ENCODE measurements at places on chromosomes 7 and 10. TPM values are rescaled to one million over a fixed set of nuclear protein-coding genes. Genes with fewer than 3 reads are reported as not detected.

The GAD2 gene
- total RNA-seq: not detected

- no peak for DNase-seq
Observed at GRCh38 chr10:94366382-94366781, 3.6 kb upstream of the NOC3L start.

- DNase-seq: no peak
Observed at GRCh38 chr10:31774299-31774900, 154.2 kb downstream of the ARHGAP12 start.

GRCh38 chr7:42074076-42074475, 162.9 kb downstream of the GLI3 start:
- no peak for DNase-seq

DNA sequence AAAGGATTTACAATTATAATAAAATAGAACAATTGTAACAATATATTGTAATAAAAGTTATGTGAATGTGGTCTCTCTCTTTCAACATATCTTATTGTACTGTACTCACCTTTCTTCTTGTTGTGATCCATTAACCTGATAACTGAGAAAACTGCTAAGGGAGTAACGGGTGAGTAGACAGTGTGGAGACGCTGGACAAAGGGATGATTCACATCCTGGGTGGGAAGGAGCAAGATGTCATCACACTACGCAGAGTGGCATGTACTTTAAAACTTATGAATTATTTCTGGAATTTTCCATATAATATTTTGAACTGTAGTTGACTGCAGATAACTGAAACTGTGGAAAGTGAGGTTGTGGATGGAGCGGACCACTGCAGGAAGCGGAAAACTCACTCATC, 91.2 kb upstream of the PLPP4 start:
- no peak for DNase-seq

DNA sequence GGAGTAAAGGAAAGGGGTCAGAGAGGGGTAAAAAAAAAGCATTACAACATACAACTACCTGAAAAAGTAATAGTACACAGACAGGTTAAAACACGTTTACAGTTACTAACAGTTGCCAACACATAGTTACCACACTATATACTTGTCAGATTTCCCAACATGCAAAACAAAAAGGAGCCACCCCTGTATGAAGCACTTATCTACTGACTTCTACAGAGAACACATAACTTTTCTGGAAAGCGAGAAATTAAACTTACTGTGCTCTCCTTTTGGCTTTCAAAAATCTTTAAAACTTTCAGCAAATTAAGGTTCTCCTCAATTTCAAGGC, 2.1 kb downstream of the ABI1 start:
- no peak for DNase-seq

GRCh38 chr10:70622981-70623844, 20.7 kb upstream of the PRF1 start:
- no peak for DNase-seq

DNA sequence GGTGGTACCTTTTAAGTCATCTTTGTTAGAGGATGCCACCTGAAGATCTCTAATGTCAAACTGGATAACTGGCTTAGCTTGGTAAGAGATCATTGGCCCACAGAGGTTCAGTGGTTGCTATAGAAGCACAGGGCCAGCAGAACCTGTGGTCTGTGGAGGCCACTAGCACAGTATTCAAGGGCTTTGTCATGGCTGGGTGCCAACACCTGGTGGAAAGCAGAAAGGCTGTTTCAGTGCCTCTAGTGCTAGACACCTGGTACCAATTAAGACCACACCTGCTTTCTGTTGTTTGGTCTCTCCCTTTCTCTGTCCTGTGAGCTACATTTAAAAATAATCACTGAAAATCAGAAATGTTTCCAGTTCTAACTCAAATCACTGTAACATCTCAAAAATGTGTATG, 10.0 kb upstream of the PCGF5 start:
- no peak for DNase-seq

GRCh38 chr7:140506788-140507464, 27.6 kb upstream of the MKRN1 start:
- peak; percentile 77 for DNase-seq

All from psoas muscle (tissue), 8 donors.